ENCODE measurements at places on chromosomes 16 and 17. TPM values are rescaled to one million over a fixed set of nuclear protein-coding genes. Genes with fewer than 3 reads are reported as not detected.

ADGRG1 gene
- 8.0 TPM for total RNA-seq

GPRC5C gene
- total RNA-seq: 36.6 TPM

C17orf113 gene
- 0.67 TPM for total RNA-seq

ITGAL gene
- total RNA-seq: 188 TPM

AGRP gene
- total RNA-seq: not detected

C16orf92 gene
- not detected for total RNA-seq

GUCY2D gene
- total RNA-seq: not detected

PAFAH1B1 gene
- total RNA-seq: 118 TPM

PLA2G10 gene
- total RNA-seq: not detected

TNFRSF17 gene
- 5.9 TPM for total RNA-seq

SP6 gene
- 3.0 TPM for total RNA-seq

MYH2 gene
- total RNA-seq: not detected

TEX19 gene
- total RNA-seq: not detected

CACNA1G gene
- total RNA-seq: 1.3 TPM

HS3ST3B1 gene
- 17.0 TPM for total RNA-seq

NOL3 gene
- 13.5 TPM for total RNA-seq

EVI2A gene
- total RNA-seq: 31.9 TPM

SLC12A3 gene
- 0.66 TPM for total RNA-seq

TEN1 gene
- total RNA-seq: 6.0 TPM

MILR1 gene
- 29.1 TPM for total RNA-seq

ZACN gene
- total RNA-seq: not detected

BCO1 gene
- total RNA-seq: not detected

CETP gene
- 29.9 TPM for total RNA-seq

TMC6 gene
- total RNA-seq: 235 TPM

RBFOX1 gene
- total RNA-seq: not detected

ACSM3 gene
- total RNA-seq: 9.0 TPM

MYL4 gene
- 3.9 TPM for total RNA-seq

EARS2 gene
- total RNA-seq: 19.3 TPM

CDH15 gene
- 7.4 TPM for total RNA-seq

B4GALNT2 gene
- total RNA-seq: not detected

SLC43A2 gene
- total RNA-seq: 59.6 TPM

ABCC12 gene
- not detected for total RNA-seq

CFAP97D1 gene
- total RNA-seq: not detected

NPIPA5 gene
- total RNA-seq: 15.1 TPM
